ENCODE measurements at places on chromosomes 11 and 22.

DNA sequence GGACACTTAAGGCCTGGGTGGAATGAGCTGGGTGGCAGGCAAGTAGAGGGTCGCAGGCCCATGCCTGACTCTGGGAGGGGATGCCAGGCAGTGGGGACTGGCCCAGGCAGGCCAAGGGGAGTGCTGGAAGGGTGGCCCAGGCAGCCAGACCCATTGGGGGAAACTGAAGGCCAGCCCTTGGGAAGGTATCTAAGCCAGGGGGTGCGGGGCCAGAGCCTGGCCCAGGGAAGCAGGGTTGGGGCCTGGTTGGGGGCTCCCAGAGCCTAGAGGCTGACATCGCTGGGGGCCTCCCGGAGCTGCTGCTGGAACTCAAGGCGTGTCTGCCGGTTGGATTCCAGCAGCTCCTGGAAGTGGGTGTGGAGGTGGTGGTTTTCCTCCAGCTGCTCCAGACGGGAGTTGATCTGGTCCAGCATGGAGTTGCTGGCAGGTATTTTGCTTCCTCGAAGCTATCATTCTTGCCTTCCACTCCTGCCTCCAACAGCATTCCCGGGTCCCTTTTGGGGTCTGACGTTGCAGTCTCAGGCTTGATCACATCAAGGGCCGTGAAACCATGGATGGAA is 35.3 kb upstream of the XBP1 start:
- no peak for DNase-seq

GRCh38 chr11:48116437-48117228 is 100.0 kb upstream of the OR4B1 start:
- DNase-seq = no peak

DNA sequence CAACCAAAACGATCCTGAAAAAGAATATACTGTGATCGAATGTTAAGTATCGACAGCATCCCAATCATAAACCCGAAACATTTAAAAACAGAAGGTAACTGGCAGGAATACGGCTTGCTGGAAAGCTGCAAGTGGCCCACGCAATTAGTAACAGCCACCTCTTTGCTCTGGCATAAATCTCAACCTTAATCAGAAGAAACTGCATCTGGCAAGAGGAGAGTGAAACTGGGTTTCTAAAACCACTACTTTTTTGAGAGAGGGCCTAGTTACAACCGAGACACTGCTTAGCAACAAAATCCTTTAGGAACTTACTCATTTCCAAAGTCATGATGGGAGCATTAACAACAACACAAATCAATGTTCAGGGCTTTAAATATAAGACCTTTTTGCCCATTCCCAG is 7.9 kb downstream of the NCAPD3 start:
- no peak for DNase-seq

GRCh38 chr22:26981111-26981510 is 323.7 kb downstream of the MIAT start:
- DNase-seq = no peak

GRCh38 chr22:37193629-37194191 is 5.7 kb upstream of the C1QTNF6 start:
- DNase-seq = no peak

DNA sequence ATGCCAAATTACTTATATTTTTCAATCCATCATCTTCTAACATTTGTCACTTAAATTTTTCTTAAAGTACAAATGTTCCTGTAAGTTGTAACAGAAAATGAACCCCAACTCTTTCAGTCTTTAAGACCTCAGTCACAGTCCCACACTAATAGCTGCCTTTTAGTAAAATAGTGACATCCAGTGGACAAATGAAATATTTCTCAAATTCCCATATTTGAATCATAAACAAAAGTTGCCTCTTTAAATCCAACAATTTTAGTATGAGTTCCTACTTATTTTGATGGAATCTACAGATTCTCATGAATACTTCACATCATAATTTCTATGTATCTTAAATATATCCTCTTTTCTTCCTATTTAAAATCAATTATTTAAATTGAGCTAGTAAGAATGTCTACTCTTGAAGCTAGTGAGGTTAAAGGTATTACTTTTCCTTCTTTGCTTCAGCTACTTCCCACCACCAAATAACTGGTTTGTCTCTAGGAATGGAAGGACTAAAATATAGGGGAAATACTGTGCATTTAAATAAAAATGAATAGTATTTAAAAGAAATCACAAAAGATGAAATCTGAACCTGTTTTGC is 9.2 kb downstream of the LIN7C start:
- no peak for DNase-seq

DNA sequence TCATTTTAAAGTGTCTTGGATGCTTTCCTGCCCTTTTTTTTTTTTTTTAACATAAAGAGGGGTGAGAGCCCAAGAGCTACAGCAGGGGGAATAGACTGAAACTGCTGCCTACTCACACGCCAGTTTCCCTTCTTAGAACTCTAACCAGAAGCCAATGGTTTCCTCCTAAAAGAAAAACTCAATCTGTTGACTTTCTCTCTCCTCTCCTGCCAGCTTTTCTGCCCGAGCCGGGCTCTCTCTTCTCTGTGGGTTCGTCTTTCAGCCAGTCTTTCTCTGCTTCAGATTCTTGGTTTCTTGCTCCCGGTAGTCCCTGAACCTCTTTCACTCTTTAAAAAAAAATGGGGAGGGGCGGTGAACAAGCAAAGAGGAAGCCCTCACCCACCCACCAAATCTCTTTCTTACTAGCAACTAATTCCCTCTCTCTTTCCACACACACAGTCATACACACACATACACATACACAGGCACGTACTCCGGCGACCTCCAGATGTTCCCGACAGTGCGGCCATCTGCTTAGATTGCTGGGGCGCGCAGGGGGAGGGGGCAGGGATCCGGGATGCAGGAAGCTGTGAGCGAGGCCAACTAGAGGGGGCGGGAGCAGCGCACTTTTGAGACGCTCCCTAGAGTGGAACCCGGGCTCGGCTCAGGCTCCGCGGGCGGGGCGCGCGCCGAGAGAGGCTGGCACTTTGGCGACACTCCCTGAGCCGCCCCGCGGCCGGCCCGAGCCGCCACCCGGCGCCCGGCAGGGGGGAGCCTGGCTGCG is 444 bp upstream of the TSKU start:
- DNase-seq = no peak

GRCh38 chr11:111878385-111878848 is 548 bp downstream of the FDXACB1 start:
- no peak for DNase-seq

DNA sequence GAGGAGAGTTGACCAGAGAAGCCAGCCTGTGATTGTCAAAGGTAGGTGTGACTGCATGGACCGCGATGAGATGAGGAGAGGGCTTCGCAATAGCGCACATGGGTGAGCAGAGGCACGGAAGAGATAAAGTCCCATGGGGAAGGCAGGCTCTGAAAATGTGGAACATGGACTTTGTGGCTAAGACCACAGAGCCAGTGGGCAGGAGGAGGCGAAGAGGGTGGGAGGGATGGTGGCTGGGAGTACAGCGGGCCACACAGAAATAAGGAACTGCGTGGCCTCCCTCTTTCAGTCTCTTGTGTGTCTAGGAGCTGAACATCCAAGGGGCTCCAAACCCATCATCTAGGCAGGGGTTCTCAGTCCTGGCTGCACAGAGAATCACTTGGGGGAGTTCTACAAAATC is 98.6 kb downstream of the TENM4 start:
- DNase-seq = no peak

GRCh38 chr22:48957987-48958321 is 869.7 kb downstream of the BRD1 start:
- DNase-seq = no peak

DNA sequence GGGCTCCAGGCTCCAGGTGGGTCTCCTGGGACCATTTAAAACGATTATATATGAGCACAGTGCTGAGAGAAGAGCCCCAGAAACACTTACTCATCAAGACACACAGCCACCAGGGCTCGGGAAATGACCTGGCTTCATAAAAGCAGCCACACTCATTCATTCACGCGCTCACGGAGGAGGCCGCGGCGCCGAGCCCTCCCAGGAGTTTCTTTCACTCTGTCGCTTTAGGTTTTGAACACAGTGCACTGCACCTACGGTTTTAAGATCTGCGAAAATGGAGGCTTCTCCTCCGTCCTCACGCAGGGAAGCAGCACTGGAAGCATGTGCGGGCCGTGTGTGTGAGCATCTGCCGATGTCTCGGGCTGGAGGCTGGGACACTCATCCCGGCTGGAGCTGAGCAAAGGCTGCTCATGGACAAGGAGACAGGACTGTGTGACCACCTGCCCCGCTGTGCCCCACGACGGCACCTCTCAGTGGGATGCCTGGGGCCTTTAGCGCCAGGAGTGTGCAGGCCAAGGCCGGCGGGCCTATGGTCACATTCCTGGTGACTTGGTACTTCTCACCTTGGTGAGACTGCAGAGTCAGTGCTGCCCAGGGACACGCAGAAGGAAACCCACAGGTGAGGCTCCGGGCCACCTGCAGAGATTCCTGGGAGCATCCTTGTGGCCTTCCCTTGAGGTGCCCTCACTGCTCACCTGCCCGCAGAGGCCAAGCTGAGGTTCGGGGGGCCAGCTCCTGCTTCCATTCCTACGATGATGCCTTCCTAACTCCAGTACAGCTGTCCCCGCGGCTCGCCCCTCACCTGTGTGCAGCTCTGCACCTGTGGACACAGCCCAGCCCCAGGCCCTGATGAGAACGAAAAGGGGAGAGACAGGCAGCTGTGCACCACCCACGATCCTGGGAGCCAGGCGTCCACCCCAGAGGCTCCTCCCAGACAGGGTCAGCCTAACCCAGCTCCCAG is 872.0 kb downstream of the BRD1 start:
- DNase-seq = no peak

DNA sequence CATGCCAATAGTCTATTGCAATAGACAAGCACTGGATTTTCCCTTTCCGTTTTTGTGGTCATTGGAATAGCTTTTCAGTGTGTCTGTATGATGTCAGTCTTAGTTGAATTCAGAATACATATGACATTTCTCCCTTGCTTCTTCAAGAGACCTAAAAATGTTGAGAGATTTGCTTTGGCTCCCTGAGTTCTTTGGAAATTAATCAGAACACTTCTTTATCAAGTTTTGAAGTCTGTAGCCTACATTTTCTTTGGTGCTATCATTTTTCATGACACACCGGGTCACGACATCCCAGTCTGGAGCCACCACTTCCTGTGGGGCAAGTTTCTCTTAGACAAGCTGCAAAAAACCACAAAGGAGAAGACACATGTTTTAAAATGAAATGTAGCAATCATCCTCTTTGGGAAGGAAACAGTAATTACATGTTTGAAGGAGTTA is 847.1 kb downstream of the OPCML start:
- DNase-seq = no peak

DNA sequence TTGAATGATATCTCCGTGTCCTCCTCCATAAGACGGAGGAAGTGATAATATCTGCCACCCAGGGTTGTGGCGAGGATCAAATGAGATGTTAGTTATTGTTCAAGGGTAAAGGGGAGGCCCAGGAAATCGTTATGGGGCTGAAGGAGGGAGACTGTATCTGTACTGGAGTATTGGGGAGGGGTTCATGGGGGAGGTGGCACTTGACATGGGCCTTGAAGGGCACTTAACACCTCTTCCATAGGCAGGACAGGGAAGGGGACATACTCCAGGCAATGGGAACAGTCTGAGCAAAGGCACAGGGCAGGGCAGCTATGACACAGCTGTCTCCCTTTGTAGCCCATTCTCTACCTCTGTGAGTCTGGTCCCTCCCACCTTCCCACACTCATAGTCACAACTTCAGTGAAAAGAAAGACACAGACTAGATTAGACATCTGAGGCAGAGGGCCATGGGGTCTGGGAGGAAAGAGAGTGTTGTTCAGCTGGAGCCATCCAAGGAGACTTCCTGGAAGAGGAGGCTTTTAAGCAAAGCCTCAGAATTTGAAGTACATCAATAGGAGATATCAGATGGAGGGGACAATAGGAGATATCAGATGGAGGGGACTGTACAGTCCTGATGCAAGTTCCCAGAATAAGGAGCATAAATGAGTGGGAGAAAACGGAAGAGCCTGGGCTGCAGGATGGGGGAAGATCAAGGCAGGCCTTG is 15.8 kb upstream of the DGKZ start:
- no peak for DNase-seq

DNA sequence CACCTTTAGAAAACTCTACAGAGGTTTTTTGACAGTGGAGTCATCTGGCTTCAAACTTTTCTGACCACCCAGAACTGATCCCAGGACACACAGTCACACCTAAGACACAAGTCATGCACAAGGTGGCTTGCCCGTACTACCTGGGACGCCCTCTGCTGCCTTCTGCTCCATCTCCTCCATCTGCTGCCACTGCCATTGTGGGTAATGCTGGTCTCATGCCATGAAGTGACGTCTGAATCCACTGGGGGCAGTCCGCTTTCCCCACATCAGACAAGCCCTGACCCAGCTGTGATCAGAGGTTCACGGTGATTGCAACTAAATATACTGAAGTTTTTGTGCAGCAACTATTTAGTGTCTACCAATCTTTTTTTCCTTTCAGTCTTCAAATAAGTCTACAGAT is 5.4 kb upstream of the NDUFS8 start:
- no peak for DNase-seq

DNA sequence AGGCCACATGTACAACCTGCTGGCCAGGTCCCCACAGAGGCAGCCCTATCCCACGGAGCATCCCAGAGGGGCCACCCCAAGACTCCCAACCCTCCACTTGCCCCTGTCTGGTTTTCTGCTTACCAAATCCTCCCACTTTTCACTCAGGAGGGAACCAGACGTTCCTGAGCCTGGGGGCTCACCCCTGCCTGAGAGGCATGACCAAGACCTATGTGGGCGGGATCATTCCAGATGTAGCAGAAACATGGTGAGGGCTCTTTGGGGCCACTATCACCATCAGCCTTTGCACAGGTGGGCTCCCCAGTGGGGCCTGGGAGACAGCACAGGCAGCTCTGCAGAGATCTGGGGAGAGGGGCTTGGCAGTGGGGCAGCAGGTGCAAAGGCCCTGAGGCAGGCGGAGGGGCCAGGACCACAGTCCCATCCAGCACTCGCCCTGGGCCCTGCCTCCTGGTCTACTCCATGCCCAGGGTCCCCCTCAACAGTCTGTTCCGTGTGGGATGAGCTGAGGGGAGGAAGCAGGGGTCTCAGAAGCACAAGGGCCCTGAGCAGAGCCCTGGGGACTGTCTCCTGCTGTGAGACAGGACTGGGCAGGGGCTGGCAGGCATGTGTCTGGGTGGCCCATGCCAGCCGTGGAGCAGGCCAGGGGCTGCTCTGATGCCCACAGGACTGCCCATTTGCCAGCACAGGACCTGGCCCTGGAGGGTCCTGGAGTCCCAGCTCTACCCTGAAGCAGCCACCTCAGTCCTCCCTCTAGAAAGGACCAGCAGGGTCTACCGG is 9.4 kb downstream of the PIM3 start:
- DNase-seq = no peak

GRCh38 chr11:111460340-111460739 is 51.8 kb downstream of the BTG4 start:
- no peak for DNase-seq

GRCh38 chr11:93542811-93543229 is 371 bp downstream of the SMCO4 start:
- DNase-seq = no peak

GRCh38 chr11:128190312-128190711 is 397.0 kb downstream of the ETS1 start:
- no peak for DNase-seq
